ENCODE measurements at places on chromosomes 5 and 9.

DNA sequence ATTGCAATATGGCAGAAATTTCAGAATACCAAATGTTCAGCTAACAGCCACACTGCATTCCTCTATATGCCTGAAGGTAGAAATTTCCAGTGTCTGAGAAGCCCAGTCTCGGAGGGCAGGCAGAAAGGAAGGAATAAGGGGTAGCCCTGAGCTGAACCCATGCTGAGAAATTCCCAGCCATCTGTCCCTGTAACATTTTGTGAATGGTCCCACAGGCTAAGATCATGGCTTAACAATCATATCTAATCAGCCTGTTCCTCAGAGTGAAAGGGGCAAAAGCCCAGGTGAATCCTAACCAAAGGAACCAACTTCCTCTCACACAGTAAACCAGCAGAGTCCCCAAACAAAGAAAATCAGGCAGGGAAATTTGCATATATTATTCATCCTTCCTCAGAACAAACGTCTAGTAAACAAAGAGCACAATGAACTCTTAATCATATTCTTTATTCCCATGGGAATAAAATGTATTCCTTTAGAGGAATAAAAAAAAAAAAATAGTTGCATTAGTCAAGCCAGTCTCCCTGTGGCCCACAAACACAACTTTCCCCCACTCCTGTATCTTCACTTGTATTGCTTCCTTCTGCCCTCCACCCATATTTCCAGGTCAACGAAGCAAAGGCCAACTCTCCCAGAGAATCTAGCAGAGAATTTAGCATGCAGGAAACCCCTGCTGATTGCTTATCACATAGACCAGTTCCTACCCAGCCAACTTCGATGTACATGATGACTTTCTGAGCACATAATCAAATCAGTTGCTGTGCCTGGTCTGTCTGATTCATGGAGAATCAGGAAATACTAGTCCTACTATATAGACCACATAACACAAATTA lies 257.6 kb downstream of the FAM114A2 start:
- DNase-seq = no peak

DNA sequence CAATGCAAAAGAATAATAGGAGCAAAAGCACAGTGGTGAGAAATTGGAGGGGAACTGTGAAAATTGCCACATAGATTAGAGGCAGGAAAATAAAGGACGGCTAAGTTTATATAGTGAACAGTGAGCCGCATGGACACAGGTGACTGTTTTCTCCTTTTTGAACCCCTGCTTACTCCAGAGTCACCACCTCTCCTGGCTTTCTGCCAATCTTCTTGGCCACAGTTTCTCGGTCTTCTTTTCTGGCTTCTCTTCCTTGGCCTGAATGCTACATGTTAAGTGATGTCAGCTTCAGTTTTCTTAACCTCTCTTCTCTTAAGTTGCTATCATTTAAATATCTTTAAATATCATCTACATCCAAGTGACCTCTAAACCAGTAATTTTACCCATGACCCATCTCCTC lies 47.3 kb upstream of the CDKN2B start:
- no peak for DNase-seq

DNA sequence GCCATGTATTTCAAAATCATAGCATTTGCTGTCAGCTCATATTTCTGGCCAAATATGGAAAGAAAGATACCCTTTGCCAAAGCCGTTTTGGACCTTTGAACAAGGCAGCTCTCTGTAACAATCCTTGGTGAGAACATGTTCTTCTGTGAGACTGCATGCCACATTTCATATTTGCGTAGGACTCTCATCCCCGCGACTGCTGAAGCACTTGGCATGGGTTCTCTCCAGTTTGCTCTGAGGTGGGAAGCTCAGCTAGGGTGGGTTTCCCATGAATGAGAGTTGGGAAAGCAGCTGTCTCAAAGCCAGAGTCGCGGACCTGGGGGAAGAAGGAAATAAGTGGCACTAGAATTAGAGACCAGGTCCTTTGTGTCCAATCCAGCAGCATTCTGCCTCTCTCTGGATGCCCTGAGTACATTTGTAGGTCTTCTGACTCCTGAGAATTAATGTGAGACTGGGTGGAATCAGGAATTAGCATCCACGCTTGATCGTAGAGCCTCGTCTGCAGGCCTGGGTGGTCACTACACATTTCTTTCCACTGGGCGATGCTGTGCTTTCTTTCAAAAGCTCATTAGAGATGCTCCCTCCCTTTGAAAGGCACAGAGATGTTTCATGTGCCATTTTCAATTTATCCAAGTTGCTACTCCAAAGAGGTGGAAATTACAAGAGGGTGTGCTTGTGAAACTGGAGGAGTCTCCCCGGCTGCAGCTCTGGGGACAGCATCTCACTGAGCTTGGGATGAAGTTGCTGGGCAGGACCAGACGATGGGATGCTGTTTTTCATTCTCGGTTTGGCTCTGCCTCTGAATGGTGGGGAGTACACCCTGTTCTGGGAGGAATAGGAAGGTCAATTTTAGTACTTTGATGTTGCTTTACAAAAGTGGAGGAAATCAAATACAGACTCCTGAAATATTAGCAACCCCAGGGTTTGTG lies 197.2 kb downstream of the GADD45G start:
- DNase-seq = no peak

- no peak for DNase-seq
Observed at GRCh38 chr5:167725741-167726140, 565.7 kb upstream of the WWC1 start.

DNA sequence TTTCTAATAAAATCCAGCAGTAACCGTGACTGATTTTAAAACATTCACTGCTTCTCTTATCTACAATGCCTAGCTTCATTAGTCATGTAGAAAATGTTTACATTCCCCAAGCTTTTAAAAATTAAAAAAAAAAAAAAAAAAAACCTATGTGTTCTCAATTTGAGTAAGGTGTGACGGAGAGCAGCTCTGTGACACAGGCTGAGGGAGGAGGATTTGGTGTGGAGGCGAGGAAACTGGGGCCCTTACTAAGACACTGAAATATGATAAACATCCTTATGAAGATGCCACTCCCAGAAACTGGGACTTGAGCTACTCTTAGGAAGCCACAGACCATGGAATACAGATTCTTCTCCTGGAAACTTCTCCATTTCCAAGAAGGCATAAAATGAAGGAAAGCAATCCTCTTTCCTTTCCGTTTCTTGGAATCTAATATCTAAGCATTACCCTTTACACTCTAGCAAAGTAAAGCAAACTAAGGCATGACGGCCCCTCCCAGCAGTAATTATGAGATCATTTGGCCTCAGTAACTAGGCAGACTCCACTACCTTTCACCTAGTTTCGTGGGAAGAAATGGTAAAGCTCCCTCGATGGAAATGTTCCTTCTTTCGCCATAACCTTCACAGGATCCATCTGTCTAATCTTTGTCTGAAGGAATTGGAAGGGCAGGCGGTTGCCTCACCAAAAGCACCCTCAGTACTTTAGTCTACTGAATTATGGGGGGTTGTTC lies 23.5 kb downstream of the GRAMD2B start:
- DNase-seq = peak; percentile 96

Data from EH (cell line).